ENCODE measurements at places on chromosomes 1 and 21.

DNA sequence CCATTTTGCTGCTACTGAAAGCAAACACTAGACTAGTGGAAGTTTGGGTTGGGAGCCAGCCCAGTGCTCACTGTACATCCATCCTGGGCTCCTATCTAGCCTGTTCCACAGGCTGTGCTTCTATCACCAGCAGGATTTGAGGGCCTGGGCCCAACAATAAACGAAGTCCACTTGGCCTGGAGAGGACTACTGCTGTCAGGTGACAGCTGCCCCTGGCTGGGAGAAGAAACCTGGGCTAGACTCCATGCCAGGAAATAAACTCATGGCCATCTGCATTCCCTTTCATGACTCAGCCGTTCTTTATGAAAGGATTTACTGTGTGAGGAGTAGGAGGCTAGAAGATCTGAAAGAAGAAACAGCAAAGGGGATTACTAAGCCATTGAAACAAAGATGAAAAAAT lies 35.5 kb downstream of the COLGALT2 start:
- no peak for DNase-seq

GRCh38 chr1:55480029-55480795 lies 265.0 kb upstream of the USP24 start:
- no peak for DNase-seq

GRCh38 chr1:232178191-232178590 lies 451.7 kb downstream of the SIPA1L2 start:
- no peak for DNase-seq

DNA sequence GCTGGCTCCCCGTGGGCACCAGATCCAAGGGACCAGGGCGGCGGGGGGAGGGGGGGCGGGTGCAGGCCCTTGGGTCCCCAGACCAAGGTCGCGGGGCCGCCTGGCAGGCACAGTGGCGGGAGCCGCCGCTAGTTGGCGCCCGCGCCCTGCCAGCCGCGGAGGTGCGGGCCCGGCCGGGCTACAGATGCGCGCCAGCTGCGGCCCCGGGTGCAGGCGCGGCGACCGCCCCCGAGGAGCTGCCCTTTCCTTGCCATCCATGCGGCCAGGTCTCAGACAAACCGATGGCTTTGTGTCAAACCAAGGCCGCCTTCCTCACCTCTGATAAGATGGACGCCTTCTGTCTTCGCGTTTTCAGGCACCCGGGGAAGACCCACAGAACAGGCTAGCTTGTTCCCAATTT lies 2.2 kb upstream of the RUNX3 start:
- DNase-seq: peak; percentile 88

- no peak for DNase-seq
Measured at GRCh38 chr1:228313536-228314277, 92.9 kb downstream of the TRIM11 start.

- DNase-seq: no peak
Measured at GRCh38 chr1:154199563-154199879, 6.6 kb downstream of the CFAP141 start.

- DNase-seq: no peak
Measured at GRCh38 chr1:54768093-54768492, 3.8 kb upstream of the PARS2 start.

GRCh38 chr1:214856843-214857242 lies 225.7 kb upstream of the KCNK2 start:
- DNase-seq: no peak

DNA sequence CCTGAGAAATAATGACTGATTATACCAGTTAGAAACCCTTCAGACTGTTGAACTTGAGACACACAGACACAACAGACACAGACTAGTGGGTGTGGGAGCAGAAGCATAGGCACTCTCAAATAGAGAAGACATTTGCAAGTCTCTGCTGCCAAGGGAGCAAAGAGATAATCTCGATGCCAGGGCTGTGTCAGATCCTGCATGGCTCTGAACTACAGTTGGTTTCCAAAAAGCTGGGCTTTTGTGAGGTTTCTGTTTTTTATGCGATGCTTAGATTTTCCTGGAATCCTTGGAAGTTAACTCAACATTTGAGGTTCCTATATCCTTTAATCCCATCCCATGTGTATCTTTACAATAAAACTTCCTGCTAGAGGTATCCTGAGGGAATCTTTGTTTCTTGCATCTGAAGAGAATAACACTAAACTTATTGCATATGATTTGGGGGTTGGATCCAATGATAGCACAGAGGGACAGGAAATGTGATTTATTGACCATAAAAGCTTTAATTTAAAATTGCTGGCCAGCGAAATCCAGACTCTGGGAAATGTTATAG lies 236.4 kb downstream of the SPATA17 start:
- DNase-seq: no peak

DNA sequence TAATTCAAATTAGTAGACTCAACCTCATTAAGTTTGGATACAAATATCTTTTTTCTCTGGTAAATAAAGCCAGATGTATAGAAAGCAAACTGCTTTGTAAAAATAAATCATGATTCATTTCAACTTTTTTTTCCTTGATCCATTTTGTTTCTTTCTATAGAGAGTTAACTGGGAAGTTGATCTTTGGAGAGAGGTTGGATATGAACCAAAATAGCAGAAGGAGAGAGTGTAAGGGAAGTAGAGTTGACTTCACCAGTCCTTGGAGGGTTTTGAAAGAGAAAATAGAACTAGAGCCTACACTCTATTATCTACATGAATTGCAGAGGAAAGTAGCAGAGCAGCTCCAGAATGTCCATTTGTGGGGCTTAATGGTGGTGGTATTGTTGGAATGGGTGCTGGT lies 243.8 kb downstream of the ADGRL2 start:
- no peak for DNase-seq

DNA sequence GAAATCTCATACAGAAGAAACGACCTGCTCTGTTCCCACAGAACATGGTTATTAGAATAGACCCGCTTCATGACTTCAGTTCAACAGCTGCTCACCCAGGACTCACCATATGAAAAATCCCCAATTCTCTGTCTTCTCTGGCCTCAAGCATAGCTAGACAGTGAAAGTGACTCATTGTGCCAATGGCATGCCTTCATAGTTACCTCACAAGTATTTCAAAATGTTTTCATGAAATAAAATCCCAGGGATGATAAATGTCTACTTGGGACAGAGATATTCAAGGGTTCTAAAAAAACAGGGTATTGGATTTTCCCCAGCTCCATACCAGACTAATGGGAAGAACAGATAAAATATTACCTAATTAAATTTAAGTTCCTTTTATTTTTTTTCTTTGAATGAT lies 82.3 kb downstream of the NOTCH2 start:
- DNase-seq: no peak

GRCh38 chr1:152034654-152035538 lies 1.9 kb downstream of the S100A11 start:
- peak; percentile 87 for DNase-seq

DNA sequence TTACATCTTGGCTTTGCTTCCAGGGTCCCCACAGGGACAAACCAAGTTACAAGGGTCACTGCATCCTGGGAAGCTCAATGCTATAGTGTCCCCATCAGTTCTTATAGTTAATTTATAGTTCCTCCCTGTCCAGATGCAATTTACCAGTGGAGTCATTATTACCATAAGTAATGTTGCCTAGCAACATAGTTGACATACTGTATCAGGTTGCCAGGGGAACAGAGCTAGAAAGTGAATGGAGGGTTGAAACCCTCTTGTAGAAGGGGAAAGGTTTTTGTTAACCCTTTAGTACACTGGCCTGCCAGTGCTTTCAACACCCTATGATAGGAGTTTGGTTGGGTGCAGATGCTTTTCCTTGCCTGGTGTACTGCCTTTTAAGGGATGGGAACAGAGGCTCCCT lies 34.3 kb upstream of the TTC4 start:
- no peak for DNase-seq

DNA sequence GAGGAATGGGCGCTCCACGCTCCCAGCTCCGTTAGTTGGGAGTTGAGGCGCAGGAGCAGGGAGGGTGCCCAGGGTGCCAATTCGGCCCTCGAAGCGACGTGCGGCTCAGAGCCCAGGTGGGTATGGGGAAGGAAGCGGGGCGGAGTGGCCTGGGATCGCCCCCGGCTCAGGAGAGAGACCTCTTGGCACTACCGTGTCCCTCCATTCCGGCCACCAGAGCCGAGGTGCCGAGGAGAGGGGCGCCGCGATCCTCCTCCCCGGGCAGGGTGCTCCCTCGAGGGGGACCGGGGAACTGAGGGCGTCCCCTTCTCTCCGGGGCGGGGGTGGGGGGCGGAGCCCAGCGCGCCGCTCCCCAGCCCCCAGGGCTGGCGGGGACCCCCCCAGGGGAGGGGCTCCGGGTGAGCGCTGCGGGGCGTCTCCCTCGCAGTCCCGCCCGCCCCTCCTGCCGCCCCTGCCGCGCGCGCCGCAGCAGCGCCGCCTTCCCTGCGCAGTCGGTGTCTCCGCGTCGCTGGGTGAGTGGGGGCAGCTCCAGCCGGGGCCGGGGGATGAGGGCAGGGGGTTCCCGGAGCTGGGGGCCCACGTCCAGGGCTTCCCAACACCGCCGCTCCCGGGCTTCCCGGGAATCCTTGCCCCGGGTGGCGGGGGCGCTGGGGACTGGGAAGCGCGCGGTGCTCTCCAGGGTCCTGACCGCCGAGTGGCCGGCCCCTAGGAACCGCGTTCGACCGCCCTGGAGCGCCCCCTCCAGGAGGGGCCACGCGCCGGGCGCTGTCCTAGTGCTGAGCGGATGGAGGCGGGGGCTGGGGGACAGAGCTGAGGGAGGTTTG lies at the start of gene HPCA:
HPCA (plus strand) TSS at position 488 of the 824 bp plus-strand sequence. CDS start 2,408 bp downstream, outside the sequence.
- DNase-seq: peak; percentile 88

- DNase-seq: no peak
Measured at GRCh38 chr1:39411526-39412478, 79.6 kb upstream of the BMP8A start.

GRCh38 chr21:46212721-46213484 lies 15.7 kb downstream of the LSS start:
- no peak for DNase-seq

- DNase-seq: no peak
Measured at GRCh38 chr1:204972426-204972825, 70.6 kb upstream of the CNTN2 start.

DNA sequence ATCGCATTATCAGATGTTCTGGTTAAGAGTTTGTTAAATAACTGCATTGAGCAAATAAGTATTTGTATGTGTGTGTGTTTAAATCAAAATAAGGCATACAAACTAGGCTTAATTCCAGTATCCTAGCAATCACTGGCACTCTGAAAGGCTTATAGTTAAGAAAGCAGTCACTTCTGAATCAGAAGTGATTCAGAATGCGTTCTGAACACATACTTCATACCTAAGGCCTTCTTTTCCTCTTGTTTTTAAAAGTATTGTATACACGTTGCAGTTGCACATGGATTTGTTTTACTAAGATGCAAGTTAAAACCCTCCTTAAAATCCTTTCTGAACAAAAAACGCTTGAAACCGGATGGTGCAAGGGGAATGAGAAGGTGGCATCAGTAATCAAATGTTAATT lies 238.4 kb upstream of the DMRTA2 start:
- DNase-seq: no peak

DNA sequence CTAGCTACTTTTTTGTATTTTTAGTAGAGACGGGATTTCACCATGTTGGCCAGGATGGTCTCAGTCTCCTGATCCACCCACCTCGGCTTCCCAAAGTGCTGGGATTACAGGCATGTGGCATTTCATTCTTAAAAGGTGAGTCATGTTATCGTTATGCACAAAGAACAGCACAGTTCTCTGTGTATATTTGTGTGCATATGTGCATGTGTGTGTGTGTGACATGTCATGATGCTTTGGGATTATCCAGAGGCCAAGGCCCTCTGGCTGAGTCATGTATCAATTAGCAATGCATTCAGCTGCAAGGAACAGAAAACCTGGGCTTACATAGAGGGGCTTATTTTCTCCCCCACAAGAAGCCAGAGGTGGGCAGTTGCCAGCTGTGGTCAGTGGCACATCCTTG lies 301.7 kb upstream of the KAZN start:
- no peak for DNase-seq

DNA sequence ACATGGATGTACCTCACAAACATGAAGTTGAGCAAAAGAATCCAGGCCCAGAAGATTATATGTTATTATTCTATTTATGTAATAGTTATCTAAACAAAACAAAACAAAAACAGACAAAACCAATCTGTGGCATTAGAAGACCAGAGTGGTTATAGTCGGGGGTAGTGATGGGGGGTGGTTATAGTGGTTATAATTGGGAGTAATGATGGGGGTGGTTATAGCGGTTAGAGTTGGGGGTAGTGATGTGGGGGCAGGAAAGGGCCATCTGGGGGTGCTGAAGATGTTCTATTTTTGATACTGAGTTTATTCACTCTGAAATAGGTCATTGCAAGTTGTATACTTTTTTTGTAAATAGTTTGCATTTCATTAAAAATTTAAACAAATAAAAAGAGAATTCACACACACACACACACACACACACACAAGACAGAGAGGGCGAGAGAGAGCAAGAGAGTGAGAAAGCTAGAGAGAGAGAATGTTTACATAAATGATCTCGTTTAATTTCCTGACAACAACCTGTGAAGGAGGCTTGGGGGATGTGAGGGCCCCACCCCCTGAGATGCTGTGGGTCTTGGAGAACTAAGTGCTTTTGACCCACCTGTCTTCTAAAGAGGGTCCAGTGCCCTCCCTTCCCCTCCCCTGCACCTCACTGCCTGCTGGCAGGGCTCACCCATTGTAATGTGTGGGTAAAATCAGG lies 37.4 kb downstream of the RHOU start:
- DNase-seq: no peak

- DNase-seq: no peak
Measured at GRCh38 chr21:35801391-35801790, 258.9 kb downstream of the SETD4 start.

- DNase-seq: no peak
Measured at GRCh38 chr1:239703075-239703474, 316.7 kb downstream of the CHRM3 start.

GRCh38 chr1:51518033-51518585 lies 957 bp downstream of the EPS15 start:
- DNase-seq: peak; percentile 91
